ENCODE measurements at places on chromosomes 2 and 18.

GRCh38 chr2:171882089-171882769, 11.8 kb downstream of the SLC25A12 start:
- DNase-seq, result no peak

DNA sequence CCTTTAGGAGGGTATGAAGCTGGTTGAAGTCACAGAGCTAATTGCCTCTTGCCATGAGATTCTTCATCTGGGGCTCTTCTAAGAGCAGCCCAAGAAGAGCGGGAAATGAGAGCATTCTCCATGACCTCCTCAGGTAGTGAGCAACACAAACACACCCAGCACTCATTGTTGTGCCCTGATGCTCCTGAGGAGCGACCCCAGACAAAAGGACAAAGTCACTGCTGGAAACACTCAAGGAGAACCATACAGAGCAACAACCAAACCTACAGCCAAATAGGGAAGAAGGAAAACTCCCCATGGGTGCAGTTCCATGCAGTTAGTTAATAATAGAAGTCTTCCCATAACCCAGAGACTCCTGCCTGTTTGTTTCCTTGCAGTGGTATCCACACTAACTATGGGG, 426.0 kb upstream of the CRIM1 start:
- DNase-seq, result no peak

GRCh38 chr2:28310107-28310506, 82.6 kb upstream of the FOSL2 start:
- DNase-seq, result no peak

GRCh38 chr2:122634256-122634655, 878.8 kb downstream of the TSN start:
- DNase-seq, result no peak

DNA sequence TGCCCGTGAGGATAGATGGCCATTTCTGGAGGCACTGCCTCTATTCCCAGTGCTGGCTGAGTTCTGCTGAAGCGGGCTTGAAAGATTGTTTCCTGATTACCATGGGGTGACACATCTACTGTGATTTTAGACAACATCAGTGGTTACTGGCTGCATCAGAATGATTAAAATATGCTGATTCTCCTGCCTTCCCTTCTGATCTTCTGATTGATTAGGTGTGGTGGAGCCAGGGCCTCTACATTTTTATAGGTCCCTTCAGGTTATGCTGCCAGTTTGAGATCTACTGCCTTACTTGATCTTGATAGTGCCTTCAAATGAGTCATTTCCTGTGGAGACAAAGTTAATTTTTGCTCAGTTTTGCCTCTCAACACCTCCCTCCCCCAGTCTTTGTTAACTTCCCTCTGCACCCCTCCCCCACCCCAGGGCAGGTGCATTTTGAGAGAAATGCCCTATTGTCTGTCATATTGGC, 31.6 kb upstream of the SNORC start:
- peak; percentile 33 for DNase-seq

- no peak for DNase-seq
Observed at GRCh38 chr2:204255526-204255925, 289.7 kb upstream of the PARD3B start.

Measured in stimulated activated CD8-positive, alpha-beta memory T cell treated with anti-CD3 and anti-CD28 coated beads, Interleukin-12 subunit alpha, Interleukin-12 subunit beta, amount 100 ng/mL, for 4 hours (primary cell).